ENCODE measurements at places on chromosomes 7 and 10.

DNA sequence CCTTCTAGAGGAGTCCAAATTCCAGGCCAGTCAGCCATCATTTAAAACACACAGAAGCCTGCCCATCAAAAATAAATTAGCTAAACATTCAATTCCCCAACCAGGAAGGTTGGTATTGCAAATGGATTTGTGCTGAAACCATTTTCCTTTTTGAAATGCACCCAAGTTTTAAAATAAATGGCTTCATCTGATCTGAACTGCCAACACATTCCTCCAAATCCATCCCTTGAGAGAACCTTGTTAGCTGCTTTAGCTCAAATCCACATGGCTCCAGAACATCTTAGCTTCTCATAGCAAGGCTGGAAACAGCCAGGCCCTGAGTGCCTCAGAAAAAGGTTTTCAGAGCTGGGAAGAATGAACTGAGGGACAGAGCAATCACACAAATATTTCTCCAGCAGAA lies 306.3 kb downstream of the FZD1 start:
- no peak for DNase-seq

DNA sequence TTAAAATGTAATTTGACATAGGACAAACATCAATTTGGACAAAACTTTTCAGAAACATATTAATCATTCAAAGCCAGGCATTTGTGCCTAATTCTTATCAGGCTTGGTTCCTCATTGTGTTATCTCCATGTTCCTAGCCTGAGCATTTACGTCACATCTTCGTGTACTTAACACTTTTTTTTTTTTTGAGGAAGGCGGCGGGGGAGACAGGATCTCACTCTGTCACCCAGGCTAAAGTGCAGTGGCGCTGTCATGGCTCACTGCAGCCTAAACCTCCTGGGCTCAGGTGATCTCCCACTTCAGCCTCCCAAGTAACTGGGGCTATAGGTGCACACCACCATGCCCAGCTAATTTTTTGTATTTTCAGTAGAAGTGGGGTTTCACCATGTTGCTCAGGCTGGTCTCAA lies 19.8 kb downstream of the HNRNPA2B1 start:
- no peak for DNase-seq

- no peak for DNase-seq
Measured at GRCh38 chr10:74977913-74978847, 133.3 kb upstream of the SAMD8 start.

GRCh38 chr10:86439544-86439943 lies 72.9 kb upstream of the GRID1 start:
- no peak for DNase-seq

DNA sequence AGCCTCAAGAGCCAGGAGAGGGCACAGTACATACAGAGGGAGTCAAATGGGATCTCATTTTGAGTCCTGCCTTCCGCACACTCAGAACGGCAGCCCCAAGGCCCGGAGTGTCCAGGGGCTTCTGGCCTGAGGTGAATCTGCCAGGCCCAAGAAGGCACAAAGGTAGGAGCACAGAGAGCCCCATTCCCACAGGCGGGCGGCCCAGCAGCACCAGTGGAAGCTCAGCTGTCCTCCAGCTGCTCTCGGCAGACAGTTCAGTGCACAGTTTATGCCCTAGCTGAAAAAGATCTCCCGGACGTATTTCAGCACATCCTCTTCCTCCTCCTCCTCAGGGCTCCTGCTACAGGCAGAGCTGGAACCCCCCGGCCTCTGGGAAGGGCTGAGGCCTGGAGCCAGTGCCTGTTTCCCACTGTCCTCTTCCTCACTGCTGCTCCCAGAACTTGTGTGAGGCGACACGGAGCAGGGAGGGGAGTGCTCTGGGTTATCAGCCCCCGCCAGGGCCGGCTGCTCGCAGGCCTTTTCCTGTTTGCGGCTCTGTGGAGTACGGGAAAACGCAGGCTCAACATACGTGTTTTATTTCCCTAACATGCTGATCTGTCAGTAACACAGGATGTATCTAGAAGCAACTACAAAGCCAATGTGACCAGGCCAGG lies 4.0 kb downstream of the CYREN start:
- no peak for DNase-seq

DNA sequence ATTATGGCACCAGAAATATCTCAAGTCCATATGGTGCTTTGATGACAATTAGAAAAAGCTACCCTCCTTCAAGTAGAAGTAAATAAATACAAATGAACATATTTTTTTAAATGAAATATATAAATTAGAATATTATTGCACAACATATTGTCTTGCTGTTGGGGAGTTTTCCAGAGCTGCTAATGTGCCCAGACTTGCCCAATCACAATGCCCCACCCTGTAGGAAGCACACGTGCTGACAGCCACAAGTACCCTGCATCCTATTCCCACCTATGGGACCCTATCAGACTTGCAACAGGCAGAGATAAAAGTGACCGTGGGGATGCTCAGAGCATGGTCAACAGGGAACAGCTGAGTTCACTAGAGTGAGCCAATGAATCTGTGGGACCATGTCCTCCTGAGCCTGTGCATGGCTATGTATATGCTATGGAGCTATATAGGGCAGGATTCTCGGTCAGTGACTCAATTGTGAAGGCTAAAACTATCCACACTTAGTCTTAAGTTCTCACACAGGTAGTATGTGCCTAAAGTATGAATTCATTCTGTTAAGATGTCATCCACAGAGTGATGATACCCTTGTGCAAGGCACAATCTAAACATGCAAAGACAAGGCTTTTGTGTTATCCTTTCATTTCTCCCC lies 336.0 kb downstream of the HGF start:
- no peak for DNase-seq

- no peak for DNase-seq
Measured at GRCh38 chr10:3779158-3779741, 5.8 kb downstream of the KLF6 start.

DNA sequence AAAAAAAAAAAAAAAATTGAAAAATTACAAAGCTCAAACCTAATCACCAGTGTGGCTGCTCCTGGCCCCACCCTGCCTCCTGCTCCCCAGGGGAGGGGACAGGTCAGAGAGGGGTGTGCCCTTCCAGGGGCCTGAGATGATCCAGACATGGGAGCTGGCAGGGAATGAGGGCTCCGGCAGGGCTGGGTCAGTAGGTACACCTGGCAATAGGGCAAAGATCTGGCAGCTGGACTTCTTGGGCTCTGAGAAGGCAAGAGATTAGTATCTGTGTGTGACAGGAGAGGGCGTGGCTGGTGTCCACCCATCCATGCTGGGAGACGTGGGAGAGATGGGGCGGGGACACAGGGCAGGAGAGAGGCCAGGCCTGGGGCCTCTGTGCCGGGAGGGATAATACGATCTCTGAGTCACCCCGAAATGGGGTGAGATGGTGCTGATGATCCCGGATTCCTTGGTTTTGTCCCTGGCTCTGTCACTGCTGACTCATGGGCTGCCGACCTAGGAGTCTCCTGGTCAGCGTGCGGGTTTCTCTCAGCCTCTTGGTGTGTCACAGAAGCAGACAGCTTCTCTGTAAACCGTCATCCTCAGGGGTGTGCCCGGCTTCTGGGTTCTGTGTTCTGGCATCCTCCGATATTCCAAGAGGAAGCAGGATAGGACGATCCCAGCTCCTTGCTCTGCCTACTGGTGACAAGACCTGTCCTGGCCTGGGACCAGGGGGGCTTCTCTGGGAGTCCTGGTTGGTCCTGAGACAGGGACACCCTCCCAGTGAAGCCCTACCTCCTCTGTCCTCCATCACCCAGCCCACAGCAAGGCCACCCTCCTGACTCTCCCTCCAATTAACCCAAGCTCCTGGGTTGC lies 8.2 kb upstream of the CLDN4 start:
- DNase-seq = peak; percentile 12

GRCh38 chr10:1107004-1107403 lies 50.8 kb downstream of the WDR37 start:
- DNase-seq = no peak

DNA sequence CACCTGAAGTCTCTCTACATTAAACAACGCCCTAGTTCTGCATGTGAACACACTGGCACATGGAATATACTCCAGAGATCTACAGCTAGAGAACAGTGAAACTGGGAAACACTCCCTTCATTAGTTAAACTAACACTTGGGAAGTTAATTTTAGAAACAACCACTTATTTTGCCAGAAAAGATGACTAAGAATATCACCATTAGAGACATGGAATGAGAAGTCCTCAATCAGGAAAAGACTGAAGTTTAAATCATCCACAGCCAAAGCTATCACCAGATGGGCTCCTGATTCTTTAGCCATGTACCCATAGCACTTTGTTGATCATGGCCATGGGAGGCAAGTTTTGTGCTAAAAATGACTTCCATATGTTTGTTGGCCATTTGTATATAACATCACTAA lies 719.5 kb downstream of the KCNMA1 start:
- DNase-seq = no peak

DNA sequence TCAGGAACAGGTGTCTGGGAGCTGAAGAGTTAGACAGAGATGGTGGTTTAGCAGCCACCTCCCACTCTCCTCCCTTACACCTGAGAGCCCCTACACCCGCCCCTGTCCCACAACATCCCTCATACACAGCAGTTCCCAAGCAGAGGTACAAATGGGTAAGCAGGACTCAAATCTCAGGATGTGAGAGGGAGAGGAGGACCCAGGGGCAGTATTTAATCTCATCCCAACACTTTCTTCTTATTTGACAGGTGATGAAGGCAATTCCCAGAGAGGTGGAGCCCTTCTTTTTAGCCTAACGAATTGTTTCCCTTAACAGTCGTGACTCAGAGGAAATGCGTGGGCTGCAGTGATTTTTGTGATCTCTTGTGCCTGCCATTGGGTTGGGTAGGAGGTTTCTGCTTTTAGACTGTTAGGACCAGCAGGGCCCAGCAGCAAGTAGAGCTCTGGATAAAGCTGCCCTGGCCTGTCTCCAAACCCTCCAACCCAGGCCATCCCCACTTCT lies 191.3 kb downstream of the HECW1 start:
- DNase-seq = no peak

DNA sequence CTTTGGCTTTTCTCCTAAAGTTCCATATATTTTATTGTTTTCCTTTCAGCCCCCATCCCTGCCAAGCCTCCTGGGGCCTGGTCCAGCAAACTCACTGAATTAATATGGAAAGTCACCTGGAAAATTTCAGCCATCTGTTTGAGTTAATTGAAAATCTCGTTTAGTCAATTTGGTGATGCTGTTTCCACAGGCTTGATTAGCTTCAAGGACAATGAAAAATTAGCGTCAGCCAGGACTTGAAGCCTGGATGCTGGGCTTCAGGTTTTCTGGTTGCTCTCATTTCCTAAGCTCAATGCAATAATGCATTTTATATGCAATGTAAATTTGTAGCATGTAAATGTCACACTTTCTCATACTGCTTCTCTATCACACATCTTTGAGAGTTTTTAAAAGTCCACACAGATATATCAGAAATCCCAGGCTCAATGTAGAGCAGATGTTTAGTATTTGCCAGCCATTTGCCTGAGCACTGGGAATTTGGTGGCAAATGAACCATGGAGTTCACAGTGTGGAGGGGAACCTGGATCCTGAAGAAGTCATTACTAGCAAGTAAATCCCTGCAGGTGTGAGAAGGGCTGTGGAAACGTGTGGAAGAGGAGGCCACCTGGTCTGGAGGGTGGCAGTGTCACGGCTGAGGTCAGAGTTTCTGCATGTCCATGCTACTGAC lies 228.5 kb downstream of the PAXIP1 start:
- DNase-seq = no peak

DNA sequence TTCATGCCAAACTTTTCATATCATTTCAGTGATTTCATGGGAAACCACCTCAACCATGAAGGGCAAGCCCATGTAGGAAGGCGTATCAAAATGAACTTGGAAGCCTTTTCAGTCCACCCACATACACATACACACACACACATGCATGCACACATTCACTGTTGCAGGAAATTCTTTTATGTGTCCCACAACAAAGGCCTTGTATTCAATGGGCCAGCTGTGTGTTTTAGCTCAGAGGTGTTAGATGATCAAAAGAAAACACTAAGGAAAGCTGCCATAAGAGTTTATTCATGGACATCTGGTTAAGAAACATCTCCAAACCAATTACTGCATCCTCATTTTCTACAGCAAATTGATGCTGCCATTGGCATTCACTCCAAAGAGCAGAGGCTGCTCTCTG lies 74.4 kb upstream of the STK17A start:
- DNase-seq = no peak

- DNase-seq = no peak
Measured at GRCh38 chr7:26340476-26341018, 48.9 kb downstream of the SNX10 start.

GRCh38 chr10:6230315-6230714 lies 27.6 kb downstream of the PFKFB3 start:
- no peak for DNase-seq

DNA sequence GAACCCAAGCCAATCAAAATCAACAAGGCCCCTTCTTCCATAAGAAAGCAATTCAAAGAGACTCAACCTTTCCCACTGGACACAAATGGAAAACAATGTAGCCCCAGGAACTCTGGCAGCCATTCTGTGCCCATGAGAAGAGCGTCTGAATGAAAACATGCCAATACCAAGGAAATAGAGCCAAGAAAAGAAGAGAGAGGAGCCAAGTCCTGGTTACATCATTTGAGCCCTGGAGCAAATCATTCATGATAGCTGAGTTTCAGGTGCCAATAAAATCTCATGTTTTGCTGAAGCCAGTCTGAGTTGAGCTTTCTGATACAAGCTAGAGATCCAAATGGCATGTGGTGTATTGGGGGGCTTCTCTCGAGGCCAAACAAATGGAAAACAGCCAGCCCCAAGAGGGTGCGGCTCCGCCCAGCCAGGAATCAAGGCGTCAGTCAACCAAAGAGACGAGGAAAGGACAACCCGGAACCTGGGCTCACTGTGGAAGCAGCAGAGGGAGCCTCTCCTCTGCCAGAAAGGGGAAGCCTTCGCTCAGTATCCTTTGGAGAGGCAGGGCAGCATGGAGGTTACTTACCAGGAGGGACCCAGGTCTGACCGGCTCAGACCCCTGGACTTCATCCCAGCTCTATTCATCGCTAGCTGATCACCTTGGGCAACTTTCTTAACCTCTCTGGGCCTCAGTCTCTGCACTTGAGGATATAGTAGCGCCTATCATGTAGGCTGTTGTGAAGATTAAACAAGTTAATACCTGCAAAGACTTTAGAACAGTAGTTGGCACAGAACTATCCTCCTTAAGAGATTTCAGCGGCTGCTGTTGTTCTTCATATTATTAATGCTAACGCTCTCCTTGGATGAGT lies 61.8 kb downstream of the OAT start:
- no peak for DNase-seq

DNA sequence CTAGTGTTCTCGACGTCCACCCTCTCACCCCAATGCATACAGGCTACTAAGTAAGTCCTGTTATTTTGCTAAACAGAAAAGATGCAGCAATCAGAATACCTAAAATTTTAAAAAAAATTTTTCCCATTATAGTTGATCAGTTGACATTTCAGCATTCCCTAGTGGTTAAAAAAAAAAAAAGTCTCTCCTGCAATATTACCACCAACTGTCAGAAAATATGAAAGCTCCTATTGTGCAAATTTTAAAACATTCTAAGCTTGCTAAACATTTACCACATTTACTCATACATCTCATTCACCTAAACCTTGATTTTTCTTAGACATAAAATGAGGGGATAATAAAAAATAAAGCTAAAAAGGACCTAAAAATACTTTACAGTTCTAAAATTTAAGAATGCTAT lies 165.6 kb downstream of the AVL9 start:
- DNase-seq = no peak

All from SHP77 treated with DMSO at 0.1 percent for 48 hours (cell line).